ENCODE measurements at places on chromosomes 7 and 10.

DNA sequence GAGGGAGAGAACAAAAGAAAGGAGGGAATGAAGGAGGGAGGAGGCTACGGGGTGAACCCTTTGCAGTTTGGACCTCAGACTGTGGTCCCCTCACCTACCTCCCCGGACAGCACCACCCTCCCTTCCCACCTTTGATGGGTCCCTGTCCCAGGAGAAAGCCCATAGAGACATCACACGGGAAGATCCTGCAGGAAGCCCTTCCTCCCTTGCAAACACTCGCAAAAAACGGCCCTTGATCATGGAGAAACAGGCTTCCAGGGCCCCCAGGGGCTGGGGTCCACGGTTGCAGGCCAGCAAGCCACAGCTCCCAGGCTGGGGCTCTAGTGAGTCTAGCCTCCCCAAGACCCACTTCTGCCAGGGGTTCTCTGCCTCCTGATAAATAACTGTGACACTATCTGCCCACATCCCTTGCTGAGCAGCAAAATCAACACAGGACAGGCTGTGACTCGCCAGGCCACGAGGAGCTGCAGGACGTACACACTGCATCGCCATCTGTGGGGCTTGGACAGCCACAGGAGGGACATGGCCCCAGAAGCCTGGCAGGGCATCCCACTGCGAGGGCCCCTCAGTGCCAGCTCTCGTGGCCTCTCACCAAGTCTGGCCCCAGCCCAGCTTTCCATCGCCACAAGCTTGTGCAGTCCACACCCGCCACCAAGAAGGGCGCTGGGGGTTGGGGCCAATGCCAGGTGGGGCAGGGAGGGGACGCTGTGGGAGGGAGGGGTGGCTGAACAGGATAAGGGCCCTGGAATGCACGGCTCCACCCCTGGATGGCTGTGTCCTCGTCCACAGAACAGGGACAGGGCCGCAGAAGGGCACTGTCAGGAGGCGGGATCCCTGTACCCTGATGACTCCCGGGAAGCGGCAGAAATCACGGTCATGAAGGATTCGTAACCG, 34.2 kb downstream of the PDGFA start:
- no peak for DNase-seq

GRCh38 chr10:27344568-27345454, 104.2 kb upstream of the ACBD5 start:
- no peak for DNase-seq

DNA sequence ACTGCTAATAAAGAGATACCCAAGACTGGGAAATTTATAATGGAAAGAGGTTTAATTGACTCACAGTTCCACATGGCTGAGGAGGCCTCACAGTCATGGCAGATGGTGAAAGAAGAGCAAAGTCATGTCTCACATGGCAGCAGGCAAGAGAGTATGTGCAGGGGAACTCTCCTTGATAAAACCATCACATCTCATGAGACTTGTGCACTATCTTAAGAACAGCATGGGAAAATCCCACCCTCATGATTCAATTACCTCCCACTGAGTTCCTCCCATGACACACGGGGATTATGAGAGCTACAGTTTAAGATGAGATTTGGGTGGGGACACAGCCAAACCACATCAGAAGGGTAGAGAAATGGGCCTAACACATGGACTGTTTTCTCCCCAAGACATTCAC, 156.3 kb downstream of the CCDC71L start:
- peak; percentile 60 for DNase-seq

DNA sequence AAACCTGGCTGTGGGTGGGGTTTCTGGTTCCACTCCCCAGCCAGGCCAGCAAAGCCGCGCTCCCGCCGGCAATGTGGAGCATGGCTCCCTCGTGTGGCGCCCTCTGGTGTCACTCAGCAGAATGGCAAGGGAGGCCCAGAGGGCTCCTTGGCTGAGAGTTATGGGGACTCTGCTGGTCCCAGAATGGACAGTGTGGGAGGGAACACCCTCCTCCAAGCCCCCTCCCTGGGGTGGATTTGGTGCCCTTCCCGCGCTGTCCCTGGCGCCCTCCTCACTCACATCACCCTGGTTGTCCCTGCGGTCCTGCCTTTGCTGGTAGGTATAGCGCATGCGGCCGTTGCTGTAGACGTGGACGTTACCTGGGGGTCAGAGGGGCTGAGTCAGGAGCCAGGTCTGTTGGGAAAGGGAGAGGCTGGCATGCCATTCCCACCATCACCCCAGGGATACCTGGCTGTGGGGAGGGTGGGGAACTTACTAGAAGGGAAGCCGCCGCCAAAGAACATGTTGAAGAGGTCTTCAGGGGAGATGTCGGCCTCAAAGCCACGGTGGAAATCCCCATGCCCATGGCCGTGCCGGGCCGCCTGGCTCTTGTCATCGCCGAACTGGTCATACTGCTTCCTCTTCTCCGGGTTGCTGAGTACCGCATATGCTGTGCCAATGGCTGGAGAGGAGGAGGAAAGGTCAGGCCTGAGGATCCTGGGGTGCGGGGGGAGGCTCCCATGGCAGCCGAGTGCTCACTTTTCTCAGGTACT, 14.0 kb downstream of the DNAJB12 start:
- peak; percentile 81 for DNase-seq

GRCh38 chr10:77533887-77534278, 103.7 kb downstream of the KCNMA1 start:
- DNase-seq: no peak

DNA sequence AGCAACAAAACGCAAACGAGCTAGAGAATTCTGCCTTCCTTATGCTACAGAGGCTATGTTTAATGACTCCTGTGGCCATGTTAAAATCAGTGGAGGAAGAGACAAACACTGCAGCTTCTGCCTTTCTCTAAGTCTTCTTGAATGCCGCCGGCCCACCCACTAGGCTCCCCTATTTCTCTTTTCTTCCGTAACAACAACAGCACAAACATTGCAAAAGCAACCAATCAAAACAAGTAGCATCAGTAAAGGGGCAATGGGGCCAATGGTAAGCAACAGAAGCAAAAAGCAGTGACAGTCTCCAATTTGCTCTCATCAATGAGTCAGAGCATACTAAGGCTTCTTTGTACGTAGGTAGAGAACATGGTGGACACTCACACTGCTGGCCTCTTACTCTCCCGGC, 26.8 kb downstream of the DNAJC1 start:
- no peak for DNase-seq

DNA sequence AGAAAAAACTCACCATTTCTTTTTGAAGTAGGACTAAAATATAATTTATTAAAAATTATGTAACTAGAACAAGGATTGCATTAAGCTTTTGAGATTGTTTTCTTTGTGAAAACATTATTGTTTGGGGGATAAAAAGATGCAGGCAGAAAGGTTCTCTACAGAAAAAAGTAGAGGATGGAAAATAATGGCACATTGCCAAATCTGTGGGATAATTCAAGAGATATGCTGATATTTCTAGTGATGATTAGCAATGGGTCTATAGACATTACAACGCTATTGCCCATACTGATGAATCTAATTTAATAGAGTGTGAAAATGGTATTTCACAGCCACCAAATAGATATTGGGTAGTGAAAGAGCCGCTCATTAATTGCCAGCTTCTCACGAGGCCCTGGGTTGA, 204.3 kb downstream of the RAPGEF5 start:
- DNase-seq: no peak

DNA sequence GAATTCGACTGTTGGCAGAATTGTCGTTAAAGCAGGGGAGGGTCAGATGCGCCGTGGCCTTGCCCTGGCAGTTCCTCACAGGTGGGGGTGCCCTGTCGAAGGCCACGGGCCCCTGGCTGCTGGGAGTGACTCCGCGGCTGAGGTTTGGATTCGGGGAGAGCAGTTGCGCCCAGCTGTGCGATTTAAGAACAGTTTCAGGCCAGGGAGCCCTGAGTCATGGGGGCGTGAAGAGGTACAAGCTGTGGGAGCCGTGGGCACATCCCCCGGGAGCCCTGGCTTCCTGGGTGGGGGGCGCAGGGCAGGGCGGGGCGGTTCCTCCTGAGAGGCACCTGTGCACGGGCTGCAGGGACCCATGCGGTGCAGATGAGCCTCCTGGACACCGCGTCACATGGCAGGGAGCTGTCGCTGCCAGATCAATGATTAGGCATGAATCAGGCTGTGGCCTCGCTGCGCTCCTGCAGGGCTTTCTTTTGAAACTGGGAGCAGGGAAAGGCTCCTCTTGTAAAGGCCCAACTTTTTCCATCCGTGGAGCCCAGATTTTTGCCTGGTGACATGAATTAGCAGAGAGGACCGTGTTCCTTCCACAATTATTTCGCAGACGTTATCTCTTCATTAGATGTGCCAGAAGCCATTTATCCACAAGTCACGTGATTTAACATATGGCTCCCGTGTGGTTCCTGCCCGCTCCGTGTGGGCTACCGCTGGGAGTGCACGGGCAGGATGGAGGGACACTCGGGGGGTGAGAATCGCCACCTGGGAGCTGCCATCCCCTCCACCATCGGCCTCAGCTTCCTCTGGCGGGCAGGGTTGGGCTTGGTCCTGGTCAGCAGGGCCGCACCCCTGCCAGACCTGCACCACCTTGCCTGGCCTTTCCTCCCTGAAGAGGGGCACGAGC, 918 bp downstream of the PWWP2B start:
- DNase-seq: peak; percentile 39

GRCh38 chr7:158645842-158646241, 58.2 kb upstream of the PTPRN2 start:
- no peak for DNase-seq

GRCh38 chr7:135704074-135704473, 23.9 kb downstream of the SLC13A4 start:
- DNase-seq: no peak

Measured in stimulated activated CD4-positive, alpha-beta T cell treated with anti-CD3 and anti-CD28 coated beads, Interleukin-4, amount 100 ng/mL, for 24 hours (primary cell).